Activated CD4-positive, alpha-beta T cell treated with anti-CD3 and anti-CD28 coated beads for 36 hours (primary cell): ENCODE measurements at places on chromosomes 16 and 17.

DNA sequence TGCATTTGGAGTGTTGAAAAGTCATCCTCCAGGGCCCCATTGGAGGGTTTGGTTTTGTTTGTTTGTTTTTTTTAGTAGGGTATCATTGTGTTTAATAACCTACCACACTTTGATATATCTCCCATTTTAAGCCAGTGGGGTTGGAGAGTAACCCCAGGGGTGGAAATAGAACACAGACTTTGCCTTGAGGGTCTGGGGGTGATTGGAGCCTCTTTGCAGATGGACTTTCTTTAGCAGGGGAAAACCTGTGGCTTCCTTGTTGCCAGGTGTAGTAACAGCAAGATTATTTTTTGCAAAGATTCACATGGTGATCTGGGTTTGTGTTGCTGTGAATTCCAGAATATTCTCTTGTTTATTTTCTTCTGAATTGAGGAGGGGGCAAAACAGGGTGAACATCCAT lies 1.5 kb downstream of the ABCC1 start:
- peak overlapping the region; percentile 100 for H3K27ac ChIP-seq
- no peaks in the 10 kb centered on the region for H3K27me3 ChIP-seq
- DNase-seq, result no peak
- peaks cover 40% of the 10 kb centered on the region for H3K36me3 ChIP-seq
- peak overlapping the region; percentile 95 for H3K4me3 ChIP-seq
- peaks cover 57% of the 10 kb centered on the region for H3K4me1 ChIP-seq

DNA sequence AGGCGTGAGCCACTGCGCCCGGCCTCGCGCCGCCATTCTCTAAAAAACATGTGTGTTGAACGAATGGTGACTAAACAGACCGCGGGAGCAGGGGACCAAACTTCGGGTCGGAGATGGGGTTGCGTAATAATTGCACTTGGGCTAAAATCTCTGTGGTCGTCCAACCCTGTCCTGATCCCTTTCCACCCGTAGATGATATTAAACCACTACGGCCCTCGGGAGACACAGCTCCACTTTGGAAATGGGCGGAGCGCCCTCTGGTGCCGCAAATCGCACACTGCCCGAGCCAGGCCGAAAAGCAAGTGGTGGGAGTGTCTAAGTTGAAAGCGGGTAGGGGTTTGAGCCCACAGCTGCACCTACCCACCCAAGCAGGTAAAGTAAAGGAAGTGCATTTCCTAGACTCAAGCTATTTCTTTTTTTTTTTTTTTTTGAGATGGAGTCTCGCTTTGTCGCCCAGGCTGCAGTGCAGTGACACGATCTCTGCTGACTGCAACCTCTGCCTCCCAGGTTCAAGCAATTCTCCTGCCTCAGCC lies 17.0 kb downstream of the CAVIN1 start:
- DNase-seq, result peak; percentile 91
- H3K36me3 ChIP-seq, result no peaks in the 10 kb centered on the region
- H3K4me3 ChIP-seq, result no peak overlapping the region
- H3K4me1 ChIP-seq, result peaks cover 19% of the 10 kb centered on the region
- H3K27me3 ChIP-seq, result no peaks in the 10 kb centered on the region
- no peak overlapping the region for H3K27ac ChIP-seq

GRCh38 chr17:79933863-79934652 lies 94.8 kb upstream of the CBX4 start:
- H3K4me1 ChIP-seq, result peaks cover 6% of the 10 kb centered on the region
- H3K27ac ChIP-seq, result no peak overlapping the region
- DNase-seq, result peak; percentile 38
- H3K36me3 ChIP-seq, result no peaks in the 10 kb centered on the region
- H3K27me3 ChIP-seq, result peaks cover 25% of the 10 kb centered on the region

- peaks cover 86% of the 10 kb centered on the region for H3K4me1 ChIP-seq
- no peak for DNase-seq
- peak overlapping the region; percentile 42 for H3K4me3 ChIP-seq
- no peaks in the 10 kb centered on the region for H3K27me3 ChIP-seq
Observed at GRCh38 chr17:67449065-67449464, 72.0 kb downstream of the PITPNC1 start.

DNA sequence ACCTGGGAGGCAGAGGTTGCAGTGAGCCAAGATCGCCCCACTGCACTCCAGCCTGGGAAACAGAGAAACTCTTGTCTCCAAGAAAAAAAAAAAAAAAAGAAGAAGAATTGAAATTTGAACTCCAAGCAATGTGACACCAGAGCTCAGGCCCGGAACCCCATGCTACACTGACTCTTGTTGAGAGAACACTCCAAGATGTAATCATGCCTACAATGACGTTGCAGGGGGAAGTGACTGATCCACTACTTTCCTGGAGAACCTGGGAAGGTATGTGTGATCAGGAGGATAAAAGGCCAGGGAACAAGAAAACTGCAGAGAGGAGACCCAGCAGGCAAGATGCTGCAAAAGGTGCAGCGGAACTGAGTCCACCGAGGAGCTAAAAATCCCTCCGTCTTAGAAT lies 57.9 kb downstream of the ADCY9 start:
- no peaks in the 10 kb centered on the region for H3K27me3 ChIP-seq
- H3K36me3 ChIP-seq, result peaks cover 21% of the 10 kb centered on the region
- peaks cover 23% of the 10 kb centered on the region for H3K4me1 ChIP-seq
- no peak overlapping the region for H3K4me3 ChIP-seq
- DNase-seq, result no peak

DNA sequence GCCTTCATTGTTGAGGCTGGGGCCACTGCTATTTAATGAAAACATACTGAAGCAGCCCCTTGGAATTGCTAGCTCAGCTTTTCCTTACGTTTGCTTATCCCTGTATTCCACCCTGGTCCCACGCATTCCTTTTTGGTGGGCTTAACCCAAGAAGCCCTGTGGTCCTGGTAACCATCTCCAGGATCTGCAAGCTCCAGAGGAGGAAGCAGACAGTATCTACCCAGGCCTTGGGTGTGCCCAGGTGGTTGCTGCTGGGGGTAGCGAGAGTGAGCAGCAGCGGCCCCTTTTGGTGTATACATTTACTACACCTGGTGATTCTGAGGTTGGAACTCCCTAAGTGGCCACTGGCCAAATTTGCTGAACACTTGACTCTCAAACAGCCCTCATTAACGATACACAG lies 97.7 kb downstream of the CBLN1 start:
- peak; percentile 17 for DNase-seq
- no peak overlapping the region for H3K27ac ChIP-seq
- peaks cover 2% of the 10 kb centered on the region for H3K27me3 ChIP-seq
- H3K36me3 ChIP-seq, result no peaks in the 10 kb centered on the region
- H3K4me1 ChIP-seq, result no peaks in the 10 kb centered on the region

- H3K27me3 ChIP-seq, result no peaks in the 10 kb centered on the region
- DNase-seq, result no peak
- H3K4me1 ChIP-seq, result no peaks in the 10 kb centered on the region
- H3K4me3 ChIP-seq, result no peak overlapping the region
- no peak overlapping the region for H3K27ac ChIP-seq
- peaks cover 11% of the 10 kb centered on the region for H3K36me3 ChIP-seq
Observed at GRCh38 chr16:81700071-81700779, 78.9 kb upstream of the PLCG2 start.

- no peaks in the 10 kb centered on the region for H3K27me3 ChIP-seq
- no peaks in the 10 kb centered on the region for H3K4me1 ChIP-seq
- H3K36me3 ChIP-seq, result no peaks in the 10 kb centered on the region
- no peak for DNase-seq
Observed at GRCh38 chr16:6771956-6772355, 560.7 kb upstream of the RBFOX1 start.

- peaks cover 28% of the 10 kb centered on the region for H3K36me3 ChIP-seq
- no peak for DNase-seq
- H3K27me3 ChIP-seq, result no peaks in the 10 kb centered on the region
- H3K4me1 ChIP-seq, result peaks cover 58% of the 10 kb centered on the region
- peak overlapping the region; percentile 34 for H3K27ac ChIP-seq
- H3K4me3 ChIP-seq, result no peak overlapping the region
Observed at GRCh38 chr16:1548233-1548632, 14.8 kb downstream of the TMEM204 start.

GRCh38 chr16:50644729-50645128 lies 36.4 kb downstream of the SNX20 start:
- peak; percentile 69 for DNase-seq
- no peaks in the 10 kb centered on the region for H3K27me3 ChIP-seq
- no peak overlapping the region for H3K4me3 ChIP-seq
- peaks cover 8% of the 10 kb centered on the region for H3K4me1 ChIP-seq

GRCh38 chr16:72256398-72257066 lies 84.6 kb upstream of the PMFBP1 start:
- DNase-seq, result no peak
- no peak overlapping the region for H3K4me3 ChIP-seq
- H3K36me3 ChIP-seq, result no peaks in the 10 kb centered on the region
- no peaks in the 10 kb centered on the region for H3K27me3 ChIP-seq
- H3K4me1 ChIP-seq, result no peaks in the 10 kb centered on the region
- H3K27ac ChIP-seq, result no peak overlapping the region

DNA sequence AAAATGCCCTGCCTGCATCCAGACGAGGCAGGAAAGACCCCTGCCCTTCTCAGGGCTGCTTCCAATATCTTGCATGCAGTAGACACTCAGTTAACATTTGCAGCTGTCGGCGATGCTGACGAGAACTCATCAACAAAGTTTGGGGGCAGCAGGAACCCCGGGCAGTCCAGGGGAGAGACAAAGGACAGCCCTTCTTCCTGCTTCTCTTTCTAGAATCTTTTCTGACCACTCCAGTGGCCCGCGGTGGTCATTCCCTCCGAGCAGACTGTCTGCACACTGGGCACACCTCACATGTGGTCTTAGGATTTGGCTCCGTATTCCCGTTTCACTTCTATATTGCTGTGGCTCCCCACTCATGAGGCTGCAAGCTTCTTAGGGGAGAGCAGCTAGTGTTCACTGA lies 31.0 kb upstream of the MFSD6L start:
- no peaks in the 10 kb centered on the region for H3K4me1 ChIP-seq
- DNase-seq, result no peak
- no peak overlapping the region for H3K4me3 ChIP-seq
- H3K27me3 ChIP-seq, result no peaks in the 10 kb centered on the region
- H3K27ac ChIP-seq, result no peak overlapping the region
- no peaks in the 10 kb centered on the region for H3K36me3 ChIP-seq

DNA sequence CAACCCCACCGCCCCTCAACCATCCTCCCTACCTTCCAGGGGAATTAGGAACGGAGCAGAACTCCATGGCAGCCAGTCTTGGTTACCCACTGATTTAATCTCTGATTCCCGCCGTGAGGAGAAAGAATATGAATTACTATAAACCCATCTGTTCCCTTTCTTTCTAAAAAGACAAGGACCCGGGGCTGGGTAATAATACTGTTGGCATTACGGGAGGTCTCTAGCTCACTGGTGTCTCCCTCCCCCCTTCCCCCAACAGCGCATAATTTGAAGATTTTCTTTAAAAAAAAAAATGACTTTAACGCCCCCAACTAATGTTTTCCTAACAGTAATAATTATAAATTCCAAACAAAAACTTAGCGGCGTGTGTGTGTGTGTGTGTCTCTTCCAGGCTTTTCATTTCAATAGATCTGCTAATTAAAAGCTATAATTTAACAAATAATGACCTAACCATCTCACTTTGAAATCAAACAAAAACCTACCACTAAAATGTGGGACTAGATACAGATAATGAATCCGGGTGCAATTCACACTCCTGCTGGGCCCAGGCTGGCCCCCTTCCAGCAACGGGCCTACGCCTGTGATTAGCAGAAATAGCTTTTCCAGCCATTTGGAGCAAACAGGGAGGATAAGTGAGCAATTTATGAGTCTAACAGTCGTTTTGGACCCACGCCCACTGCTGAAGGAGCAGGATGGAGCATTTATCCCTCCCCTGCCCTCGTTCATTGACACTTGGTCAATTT lies 18.2 kb upstream of the BHLHA9 start:
- no peak overlapping the region for H3K4me3 ChIP-seq
- DNase-seq, result no peak
- H3K27me3 ChIP-seq, result peaks cover 9% of the 10 kb centered on the region
- H3K27ac ChIP-seq, result no peak overlapping the region
- no peaks in the 10 kb centered on the region for H3K36me3 ChIP-seq

GRCh38 chr16:68445458-68445857 lies 2.9 kb downstream of the SMPD3 start:
- peak; percentile 77 for DNase-seq
- no peak overlapping the region for H3K4me3 ChIP-seq
- H3K27me3 ChIP-seq, result peaks cover 21% of the 10 kb centered on the region
- H3K4me1 ChIP-seq, result peaks cover 14% of the 10 kb centered on the region
- H3K27ac ChIP-seq, result no peak overlapping the region
- H3K36me3 ChIP-seq, result no peaks in the 10 kb centered on the region

DNA sequence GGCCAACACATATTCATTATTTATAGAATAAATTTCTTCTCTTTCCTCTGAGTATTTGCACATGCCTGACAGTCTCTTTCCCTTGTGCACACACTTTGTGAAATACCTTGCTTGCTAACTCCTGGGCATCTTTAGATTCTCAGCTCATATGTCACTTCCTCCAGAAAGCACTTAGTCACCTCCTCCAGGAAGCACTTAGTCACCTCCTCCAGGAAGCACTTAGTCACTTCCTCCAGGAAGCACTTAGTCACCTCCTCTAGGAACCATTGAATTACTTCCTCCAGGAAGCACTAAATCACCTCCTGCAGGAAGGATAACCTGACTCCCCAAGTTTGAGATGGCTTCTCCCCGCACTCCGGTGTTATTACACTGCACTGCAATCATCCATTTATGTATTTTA lies 462.5 kb upstream of the EEF2KMT start:
- H3K4me3 ChIP-seq, result no peak overlapping the region
- peak; percentile 16 for DNase-seq
- no peak overlapping the region for H3K27ac ChIP-seq
- H3K36me3 ChIP-seq, result no peaks in the 10 kb centered on the region
- no peaks in the 10 kb centered on the region for H3K4me1 ChIP-seq
- H3K27me3 ChIP-seq, result no peaks in the 10 kb centered on the region

- H3K36me3 ChIP-seq, result peaks cover 19% of the 10 kb centered on the region
- no peak overlapping the region for H3K4me3 ChIP-seq
- DNase-seq, result no peak
- no peak overlapping the region for H3K27ac ChIP-seq
Observed at GRCh38 chr16:89292443-89293078, 75.1 kb downstream of the ZNF778 start.

GRCh38 chr17:32479074-32479617 lies 7.6 kb upstream of the CDK5R1 start:
- peaks cover 6% of the 10 kb centered on the region for H3K4me1 ChIP-seq
- H3K4me3 ChIP-seq, result no peak overlapping the region
- no peaks in the 10 kb centered on the region for H3K27me3 ChIP-seq
- DNase-seq, result no peak
- peak overlapping the region; percentile 28 for H3K27ac ChIP-seq

DNA sequence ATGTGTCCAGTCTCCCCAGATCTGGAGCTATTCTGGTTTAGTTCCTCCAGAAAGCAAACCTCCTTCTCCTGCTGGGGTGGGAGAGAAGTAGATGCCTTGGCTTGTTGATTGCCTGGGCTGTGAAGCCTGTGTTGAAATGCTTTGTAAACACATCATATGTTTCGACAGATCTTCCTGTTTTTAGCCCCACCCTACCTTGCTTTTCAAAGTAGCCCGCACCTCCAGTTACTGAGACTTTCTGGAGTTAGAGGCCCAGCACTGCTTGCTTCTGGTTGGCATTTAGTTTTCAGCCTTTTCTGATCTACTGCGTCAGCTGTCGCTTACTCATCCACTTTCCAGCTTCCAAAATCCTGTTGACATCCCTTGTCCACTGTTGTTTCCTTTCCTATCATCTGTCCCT lies 17.9 kb upstream of the NDEL1 start:
- no peaks in the 10 kb centered on the region for H3K36me3 ChIP-seq
- no peak overlapping the region for H3K4me3 ChIP-seq
- DNase-seq, result no peak
- peaks cover 10% of the 10 kb centered on the region for H3K4me1 ChIP-seq
- no peak overlapping the region for H3K27ac ChIP-seq
- peaks cover 18% of the 10 kb centered on the region for H3K27me3 ChIP-seq
